ENCODE measurements at places on chromosomes 1 and 21.

GRCh38 chr1:222772996-222773379 lies 36.0 kb downstream of the FAM177B start:
- DNase-seq = no peak
- no peaks in the 10 kb centered on the region for H3K27me3 ChIP-seq
- peaks cover 8% of the 10 kb centered on the region for H3K4me1 ChIP-seq
- no peaks in the 10 kb centered on the region for H3K36me3 ChIP-seq

GRCh38 chr1:162487241-162487640 lies 10.4 kb upstream of the UHMK1 start:
- no peak for DNase-seq
- no peak overlapping the region for H3K4me3 ChIP-seq
- no peaks in the 10 kb centered on the region for H3K4me1 ChIP-seq
- no peak overlapping the region for H3K27ac ChIP-seq

- no peaks in the 10 kb centered on the region for H3K36me3 ChIP-seq
- peaks cover 22% of the 10 kb centered on the region for H3K4me1 ChIP-seq
- peak overlapping the region; percentile 96 for H3K27ac ChIP-seq
- DNase-seq = peak; percentile 85
- H3K27me3 ChIP-seq = no peaks in the 10 kb centered on the region
These were observed 33.5 kb upstream of the RGS4 start for GRCh38 chr1:163035446-163036249.

DNA sequence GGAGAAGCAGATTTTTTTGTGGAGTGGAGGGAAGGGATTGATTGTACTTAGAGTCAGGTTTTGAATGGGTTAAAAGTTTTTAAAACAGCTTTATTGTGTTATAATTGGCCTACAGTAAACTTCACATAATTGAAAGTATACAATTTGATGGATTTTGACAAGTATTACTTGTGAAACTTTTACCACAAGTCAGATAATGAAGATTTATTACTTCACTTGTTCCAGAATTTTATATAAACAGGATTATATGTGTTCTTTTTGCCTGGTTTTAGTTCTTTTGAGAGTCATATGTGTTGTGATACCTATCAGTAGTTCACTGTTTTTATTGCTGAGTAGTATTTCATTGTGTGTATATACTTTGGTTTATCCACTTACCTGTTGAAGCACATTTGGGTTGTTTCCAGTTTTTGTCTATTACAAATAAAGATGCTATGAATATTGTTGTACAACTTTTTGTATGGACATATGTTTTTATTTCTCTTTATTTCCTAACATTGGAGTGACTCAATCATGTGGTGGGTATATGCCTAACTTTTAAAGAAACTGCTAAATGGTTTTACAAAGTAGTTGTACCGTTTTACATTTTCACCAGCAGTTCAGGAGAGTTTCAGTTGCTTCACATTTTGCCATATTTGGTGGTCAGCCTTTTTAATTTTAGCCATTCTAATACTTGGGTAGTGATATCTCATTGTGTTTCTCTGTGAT lies 71.0 kb downstream of the DYRK1A start:
- H3K27me3 ChIP-seq = no peaks in the 10 kb centered on the region
- no peak overlapping the region for H3K4me3 ChIP-seq
- DNase-seq = no peak
- H3K27ac ChIP-seq = no peak overlapping the region

DNA sequence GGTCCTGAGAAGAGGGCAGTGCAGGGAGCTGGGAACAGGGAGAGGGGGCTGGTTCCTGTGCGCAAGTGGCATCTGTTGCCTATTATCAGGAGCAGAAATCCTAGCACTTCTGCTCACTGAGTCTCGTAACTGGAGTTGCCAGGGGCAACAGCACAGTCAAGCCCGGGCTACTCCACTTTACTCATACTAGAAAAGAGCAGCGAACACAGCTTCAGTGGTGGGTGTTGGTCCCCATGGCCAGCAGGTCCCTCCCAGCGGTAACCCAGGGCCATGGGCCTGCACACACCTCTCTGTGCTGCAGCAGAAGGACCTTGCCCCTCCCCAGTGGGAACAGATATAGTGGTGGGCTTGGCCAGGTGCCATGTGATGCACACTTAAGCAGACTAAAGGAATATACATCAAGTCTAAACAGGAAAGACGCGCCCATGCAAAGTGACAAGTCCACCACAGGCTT lies 8.5 kb downstream of the PYCR2 start:
- no peak overlapping the region for H3K4me3 ChIP-seq
- H3K36me3 ChIP-seq = peaks cover 9% of the 10 kb centered on the region
- H3K27ac ChIP-seq = no peak overlapping the region
- no peak for DNase-seq
- peaks cover 9% of the 10 kb centered on the region for H3K4me1 ChIP-seq

DNA sequence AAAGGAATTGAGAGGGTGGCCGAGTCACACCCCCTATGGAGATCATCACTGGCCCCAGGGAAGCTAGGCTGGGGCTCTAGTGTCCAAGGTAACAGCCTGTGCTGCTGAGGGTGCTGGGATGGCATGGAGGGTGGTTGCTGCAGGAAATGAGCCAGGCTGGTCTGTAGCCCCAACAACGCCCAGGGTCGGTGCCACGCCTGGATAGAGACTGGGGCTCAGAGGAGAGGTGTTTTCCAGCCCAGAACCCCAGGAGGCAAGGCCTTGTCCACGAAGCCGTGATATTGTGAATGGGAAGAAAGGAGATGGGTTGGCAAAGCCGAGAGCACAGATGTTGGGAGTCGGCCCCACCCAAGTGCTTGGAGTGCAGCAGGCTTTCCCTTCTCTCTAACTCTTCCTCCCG lies 68.9 kb upstream of the ACTRT2 start:
- no peak overlapping the region for H3K4me3 ChIP-seq
- H3K27me3 ChIP-seq = peaks cover 34% of the 10 kb centered on the region
- H3K36me3 ChIP-seq = no peaks in the 10 kb centered on the region
- H3K4me1 ChIP-seq = no peaks in the 10 kb centered on the region

- no peaks in the 10 kb centered on the region for H3K27me3 ChIP-seq
- H3K36me3 ChIP-seq = peaks cover 69% of the 10 kb centered on the region
- peak overlapping the region; percentile 98 for H3K27ac ChIP-seq
- no peak for DNase-seq
These were observed 3.8 kb downstream of the IRF2BP2 start for GRCh38 chr1:234605983-234606783.

DNA sequence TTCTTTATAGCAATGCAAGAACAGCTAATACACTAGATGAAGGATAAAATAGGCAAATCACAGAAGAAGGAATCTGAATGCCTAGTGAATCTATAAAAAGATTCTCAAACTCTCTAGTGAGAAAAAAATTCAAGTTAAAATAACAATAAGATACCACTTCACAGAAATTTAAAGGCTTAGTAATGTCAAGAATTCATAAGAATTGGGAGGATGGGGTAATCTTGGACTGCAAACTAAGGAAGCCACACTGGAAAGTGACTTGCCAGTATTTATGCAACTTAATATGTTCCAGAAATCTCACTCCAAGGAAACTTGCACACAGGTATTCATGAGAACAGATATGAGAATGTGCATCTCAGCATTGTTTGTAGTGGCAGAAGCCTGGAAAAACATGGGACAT lies 38.9 kb upstream of the PRRC2C start:
- H3K27ac ChIP-seq = no peak overlapping the region
- no peaks in the 10 kb centered on the region for H3K27me3 ChIP-seq
- peaks cover 3% of the 10 kb centered on the region for H3K4me1 ChIP-seq
- H3K36me3 ChIP-seq = no peaks in the 10 kb centered on the region
- DNase-seq = no peak

GRCh38 chr1:26754086-26754874 lies 33.5 kb upstream of the PIGV start:
- H3K4me1 ChIP-seq = peaks cover 28% of the 10 kb centered on the region
- peaks cover 78% of the 10 kb centered on the region for H3K36me3 ChIP-seq
- H3K27ac ChIP-seq = peak overlapping the region; percentile 93
- no peaks in the 10 kb centered on the region for H3K27me3 ChIP-seq

GRCh38 chr1:187999973-188000372 lies 1171.2 kb downstream of the PLA2G4A start:
- DNase-seq = no peak
- H3K4me3 ChIP-seq = no peak overlapping the region
- H3K27me3 ChIP-seq = no peaks in the 10 kb centered on the region
- H3K27ac ChIP-seq = no peak overlapping the region

- no peak for DNase-seq
- H3K27ac ChIP-seq = no peak overlapping the region
- H3K4me1 ChIP-seq = peaks cover 27% of the 10 kb centered on the region
- H3K4me3 ChIP-seq = no peak overlapping the region
These were observed 7.3 kb downstream of the POU2F1 start for GRCh38 chr1:167227934-167228378.

GRCh38 chr1:159895836-159896545 lies 4.0 kb downstream of the CFAP45 start:
- no peak overlapping the region for H3K4me3 ChIP-seq
- H3K36me3 ChIP-seq = no peaks in the 10 kb centered on the region
- peak; percentile 4 for DNase-seq
- no peaks in the 10 kb centered on the region for H3K27me3 ChIP-seq

GRCh38 chr1:66276218-66276617 lies 257.7 kb upstream of the SGIP1 start:
- no peak for DNase-seq
- no peaks in the 10 kb centered on the region for H3K36me3 ChIP-seq
- no peak overlapping the region for H3K4me3 ChIP-seq
- H3K27me3 ChIP-seq = no peaks in the 10 kb centered on the region
- no peak overlapping the region for H3K27ac ChIP-seq

DNA sequence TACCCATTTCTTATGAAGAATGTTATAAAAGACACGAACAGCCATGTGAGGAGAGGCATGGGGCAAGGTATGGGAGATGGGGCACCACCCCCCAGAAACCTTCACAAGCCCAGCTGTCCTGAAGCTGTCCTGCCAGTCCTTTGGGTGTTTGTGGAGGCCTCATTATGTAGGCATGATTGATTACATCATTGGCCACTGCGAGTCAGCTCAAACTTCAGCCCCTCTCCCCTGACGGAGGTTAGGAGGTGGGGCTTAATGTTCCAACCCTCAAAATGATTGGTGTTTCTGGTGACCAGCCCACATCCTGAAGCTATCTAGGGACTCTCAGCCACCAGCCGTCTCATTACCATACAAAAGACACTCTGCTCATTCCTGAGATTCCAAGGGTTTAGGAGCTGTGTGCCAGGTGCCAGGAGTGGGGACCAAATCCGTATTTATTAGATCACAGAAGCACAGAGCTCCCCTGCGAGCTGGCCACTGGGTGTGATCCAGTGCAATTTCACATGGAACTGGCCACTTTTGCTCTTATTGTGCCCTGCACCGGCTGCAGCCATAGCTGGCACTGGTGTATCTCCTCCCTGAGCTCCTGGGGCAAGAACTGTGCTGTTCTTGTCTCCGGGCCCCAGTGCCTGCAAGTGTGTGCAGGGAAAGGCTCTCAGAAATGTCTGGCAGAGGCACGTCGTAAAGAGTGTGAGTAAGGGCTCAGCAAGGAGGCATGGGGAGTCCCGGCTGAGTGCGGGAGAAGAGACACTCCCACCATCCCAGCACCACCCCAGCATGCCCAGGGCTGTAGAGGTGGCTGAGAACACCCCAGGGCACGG lies 10.5 kb downstream of the KIAA1614 start:
- no peak overlapping the region for H3K27ac ChIP-seq
- no peak overlapping the region for H3K4me3 ChIP-seq
- DNase-seq = no peak
- H3K4me1 ChIP-seq = no peaks in the 10 kb centered on the region
- H3K36me3 ChIP-seq = no peaks in the 10 kb centered on the region

GRCh38 chr1:100556181-100556580 lies 18.2 kb downstream of the GPR88 start:
- no peak for DNase-seq
- no peaks in the 10 kb centered on the region for H3K36me3 ChIP-seq
- H3K27me3 ChIP-seq = no peaks in the 10 kb centered on the region

DNA sequence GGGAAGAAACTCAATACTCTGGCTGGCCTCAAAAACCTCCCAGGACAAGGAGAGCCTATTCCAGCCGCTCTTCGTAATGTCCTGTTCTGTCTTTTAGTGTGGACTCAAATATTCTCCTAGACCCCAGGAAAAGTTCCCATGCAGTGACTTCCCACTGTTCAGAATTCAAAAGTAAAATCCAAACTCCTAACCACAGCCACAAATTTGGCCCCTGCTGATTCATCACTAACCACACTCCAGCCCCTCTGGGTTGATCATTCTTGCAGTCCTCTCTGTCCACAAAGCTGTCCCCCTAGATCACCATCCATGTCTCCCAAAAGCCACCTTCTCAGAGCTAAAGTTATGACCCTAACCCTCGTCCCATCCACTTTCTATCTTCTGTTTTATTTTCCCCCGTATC lies 5.1 kb downstream of the CTNNBIP1 start:
- no peaks in the 10 kb centered on the region for H3K36me3 ChIP-seq
- no peak for DNase-seq
- peak overlapping the region; percentile 1 for H3K27ac ChIP-seq
- H3K4me3 ChIP-seq = no peak overlapping the region

DNA sequence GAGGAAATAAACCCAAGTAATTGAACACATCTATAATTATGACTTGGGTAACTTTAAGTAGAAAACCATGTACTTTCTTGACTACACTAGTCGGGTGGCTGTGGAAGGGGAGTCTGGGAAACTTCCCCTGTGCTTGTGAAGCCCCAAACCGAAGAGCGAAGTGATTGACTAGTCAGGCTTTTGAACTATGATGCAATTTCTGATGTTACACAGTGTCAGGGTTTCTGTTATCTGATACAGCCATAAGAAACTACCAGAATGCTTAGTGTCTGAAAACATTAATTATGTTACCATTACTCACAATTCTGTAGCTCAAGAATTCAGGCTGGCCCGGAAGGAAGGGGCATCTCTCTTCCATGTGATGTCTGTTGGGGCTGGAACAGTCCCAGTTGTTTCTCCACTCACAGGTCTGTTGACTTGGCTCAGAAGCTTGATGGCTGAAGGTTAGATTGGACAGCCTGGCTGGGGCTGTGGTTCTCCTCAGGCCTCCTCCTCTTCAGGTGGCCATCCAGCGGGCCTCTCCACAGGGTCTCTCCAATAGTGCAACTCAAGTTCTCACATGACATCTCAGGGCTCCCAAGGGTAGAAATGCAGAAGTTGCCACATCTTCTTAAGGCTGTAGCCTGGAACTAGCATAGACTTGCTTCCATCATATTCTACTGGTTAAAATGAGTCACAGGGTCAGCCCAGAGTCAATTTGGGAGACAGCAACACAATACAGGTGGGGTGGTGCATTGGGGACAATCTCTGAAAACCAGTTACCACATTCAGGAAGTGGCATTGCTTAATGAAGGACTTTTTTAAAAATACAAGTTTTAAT lies 8.3 kb upstream of the C8B start:
- H3K27ac ChIP-seq = no peak overlapping the region
- no peaks in the 10 kb centered on the region for H3K36me3 ChIP-seq
- no peak for DNase-seq
- no peaks in the 10 kb centered on the region for H3K4me1 ChIP-seq
- no peaks in the 10 kb centered on the region for H3K27me3 ChIP-seq

DNA sequence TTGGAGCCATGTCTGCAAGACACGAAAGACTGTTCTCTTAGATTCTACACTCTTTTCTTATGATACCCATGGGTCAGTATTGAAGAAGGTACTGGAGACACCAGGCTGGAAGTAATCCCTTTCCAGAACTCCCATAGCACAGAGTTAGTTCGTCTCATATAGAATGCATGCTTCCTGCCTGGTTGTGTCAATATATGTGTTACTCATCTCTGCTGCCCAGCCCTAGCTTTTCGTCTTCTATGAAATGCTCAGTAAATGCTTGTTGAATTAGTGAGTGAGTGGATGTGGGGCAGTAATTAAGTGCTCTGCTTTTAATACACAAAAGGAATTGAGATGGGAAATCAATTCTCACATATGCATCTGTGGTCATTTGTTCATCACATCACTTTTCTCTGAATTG lies 32.1 kb downstream of the ADCY10 start:
- DNase-seq = no peak
- H3K4me1 ChIP-seq = no peaks in the 10 kb centered on the region
- H3K27me3 ChIP-seq = no peaks in the 10 kb centered on the region
- no peak overlapping the region for H3K4me3 ChIP-seq
- no peaks in the 10 kb centered on the region for H3K36me3 ChIP-seq
- H3K27ac ChIP-seq = no peak overlapping the region

Measured in RWPE2 (cell line).